ENCODE measurements at places on chromosomes 12 and 14.

DNA sequence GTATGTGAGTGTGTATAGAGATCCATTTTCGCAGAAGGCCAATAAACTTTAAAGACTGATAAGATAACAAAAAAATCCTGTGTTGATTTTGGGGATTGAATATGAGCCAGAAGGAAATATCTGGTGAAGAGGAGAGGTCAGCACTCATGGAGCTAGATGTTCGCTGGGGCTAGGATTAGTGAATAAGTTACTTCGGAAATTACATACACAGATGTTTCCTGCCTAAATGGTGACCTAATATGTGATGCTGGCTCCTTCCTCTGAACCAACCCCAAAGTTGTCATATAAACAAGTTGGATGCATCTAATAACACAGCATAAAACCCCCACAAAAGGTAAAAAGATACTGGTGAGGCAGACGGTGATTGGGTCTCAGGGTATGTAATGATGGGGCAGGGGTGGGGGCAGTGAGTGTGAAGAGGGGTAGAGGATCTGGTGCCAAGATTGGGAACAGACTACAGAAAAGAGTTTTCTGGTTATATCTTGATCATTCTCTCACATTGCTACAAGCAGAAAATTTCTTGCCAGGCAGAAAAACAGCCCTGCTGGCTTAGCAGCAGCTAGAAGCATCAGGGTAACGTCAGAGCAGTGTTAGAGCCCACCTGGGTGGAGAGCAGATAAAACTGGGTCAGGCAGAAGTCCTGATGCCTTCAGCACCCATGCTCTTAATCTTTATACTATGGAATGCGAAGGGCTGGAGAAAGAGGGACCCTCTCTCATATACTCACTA is 140.4 kb upstream of the GZMB start:
- no peak for DNase-seq

- DNase-seq = no peak
These were observed 155.5 kb downstream of the DACT1 start for GRCh38 chr14:58793131-58793740.

DNA sequence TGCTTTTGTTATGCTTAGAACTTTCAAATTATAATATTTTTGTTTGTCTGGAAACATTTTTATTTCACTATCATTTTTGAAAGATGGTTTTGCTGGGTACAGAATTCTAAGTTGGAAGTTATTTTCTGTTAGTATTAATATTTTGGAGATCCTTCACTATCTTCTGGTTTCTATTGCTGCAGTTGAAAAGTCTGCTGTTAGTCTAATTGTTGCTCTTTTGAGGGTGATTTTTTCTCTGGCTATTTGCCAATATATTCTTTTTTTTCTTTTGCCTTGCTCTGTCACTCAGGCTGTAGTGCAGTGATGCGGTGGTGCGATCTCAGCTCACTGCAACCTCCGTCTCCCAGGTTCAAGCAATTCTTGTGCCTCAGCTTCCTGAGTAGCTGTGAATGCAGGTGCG is 28.2 kb upstream of the ARID2 start:
- DNase-seq = no peak

DNA sequence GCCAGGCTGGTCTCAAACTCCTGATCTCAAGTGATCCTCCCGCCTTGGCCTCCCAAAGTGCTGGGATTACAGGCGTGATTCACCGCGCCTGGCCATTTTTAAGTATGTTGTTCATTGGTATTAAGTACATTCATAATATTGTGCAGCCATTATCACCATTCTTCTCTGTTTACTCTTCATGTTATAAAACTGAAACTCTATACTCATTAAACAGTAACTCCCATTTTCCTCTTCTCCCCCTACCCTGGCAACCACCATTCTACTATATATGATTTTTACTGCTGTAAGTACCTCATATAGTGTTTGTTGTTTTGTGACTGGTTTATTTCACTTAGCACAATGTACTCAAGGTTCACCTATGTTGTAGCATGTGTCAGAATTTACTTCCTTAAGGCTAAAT is 23.1 kb downstream of the METAP2 start:
- no peak for DNase-seq

- no peak for DNase-seq
These were observed 19.5 kb upstream of the LRRC10 start for GRCh38 chr12:69630191-69630590.

GRCh38 chr14:56057071-56057741 is 61.0 kb upstream of the PELI2 start:
- DNase-seq = no peak

- DNase-seq = no peak
These were observed 67.8 kb upstream of the TMCC3 start for GRCh38 chr12:94718114-94718513.

- DNase-seq = no peak
These were observed 242.7 kb downstream of the VRK1 start for GRCh38 chr14:97039717-97040363.

GRCh38 chr12:118359541-118359915 is 13.2 kb downstream of the TAOK3 start:
- DNase-seq = no peak

- no peak for DNase-seq
These were observed 99.2 kb downstream of the PHETA1 start for GRCh38 chr12:111269718-111270117.

DNA sequence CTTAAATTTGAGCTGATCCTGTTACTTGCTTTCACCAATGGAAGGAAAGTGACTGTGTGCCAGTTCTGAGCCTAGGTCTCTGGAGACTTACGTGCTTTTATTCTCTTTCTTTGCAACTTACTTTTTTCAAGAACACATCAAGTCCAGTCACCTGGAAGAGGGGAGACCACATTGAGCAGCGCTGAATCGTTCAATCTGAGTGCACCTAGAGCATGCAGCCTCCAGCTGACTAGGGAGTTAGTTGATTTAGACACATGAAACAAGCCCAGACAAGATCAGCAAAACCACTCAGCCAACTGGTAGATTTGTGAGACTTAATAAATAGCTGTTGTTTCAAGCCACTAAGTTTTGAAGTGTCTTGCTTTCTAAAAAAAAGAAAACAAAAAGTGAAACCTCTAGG is 1014.8 kb upstream of the FBXO33 start:
- DNase-seq = no peak

- no peak for DNase-seq
These were observed 379.3 kb downstream of the NAV3 start for GRCh38 chr12:78209846-78210505.

DNA sequence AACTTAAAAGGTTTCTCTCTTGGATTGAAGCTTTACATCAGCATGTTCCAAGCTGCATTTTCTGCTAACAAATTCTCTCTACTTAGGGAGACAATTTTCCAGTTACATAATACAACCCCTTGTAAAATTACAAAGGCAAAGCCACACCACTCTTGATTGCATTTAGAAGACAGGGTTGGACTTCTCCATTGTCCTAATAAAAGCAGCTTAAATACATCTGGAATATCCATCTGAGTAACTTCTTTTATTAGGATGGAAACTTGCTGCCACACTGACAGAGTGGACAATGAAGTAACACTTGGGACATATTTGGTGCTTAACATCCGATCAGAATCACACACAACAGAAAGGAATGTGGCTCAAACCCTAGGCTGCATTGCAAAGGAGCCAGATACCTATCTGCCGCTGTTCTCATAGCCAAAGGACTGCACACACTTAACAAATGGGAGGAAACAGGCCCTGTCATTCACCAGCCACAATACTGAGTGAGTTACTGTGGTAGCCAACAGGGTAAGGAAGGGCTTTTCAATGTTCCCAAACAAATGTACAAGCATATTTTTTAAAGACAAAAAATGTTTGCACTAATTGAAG is 157.2 kb downstream of the PAX9 start:
- no peak for DNase-seq

DNA sequence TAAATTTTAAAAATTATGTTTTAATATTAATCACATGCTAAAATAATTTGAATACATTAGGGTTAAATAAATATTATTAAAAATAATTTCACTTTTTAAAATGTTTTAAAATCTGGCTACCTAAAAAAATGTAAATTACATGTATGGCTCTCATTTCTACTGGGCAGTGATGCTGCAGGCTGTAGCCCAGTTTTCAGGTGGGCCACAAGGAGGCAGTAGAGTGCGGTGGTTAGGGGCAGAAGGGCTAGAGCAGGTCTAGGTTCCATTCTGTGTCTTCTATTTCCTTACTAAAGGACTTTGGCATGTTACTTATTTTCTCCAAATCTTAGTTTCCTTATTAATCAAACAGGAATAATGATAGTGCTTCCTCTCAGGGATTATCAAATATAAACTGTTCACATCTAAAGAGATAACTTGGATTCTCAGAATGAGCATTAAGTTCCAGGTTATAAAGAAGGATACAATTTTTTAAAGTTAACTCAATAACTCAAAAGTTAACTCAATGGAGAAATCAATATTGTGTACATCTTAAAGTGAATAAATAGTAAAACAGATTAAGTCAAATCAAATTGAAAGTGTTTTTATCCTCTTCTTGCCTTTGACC is 54.9 kb upstream of the OVCH1 start:
- DNase-seq = peak; percentile 76

GRCh38 chr12:132129007-132129406 is 15.1 kb downstream of the DDX51 start:
- DNase-seq = no peak

DNA sequence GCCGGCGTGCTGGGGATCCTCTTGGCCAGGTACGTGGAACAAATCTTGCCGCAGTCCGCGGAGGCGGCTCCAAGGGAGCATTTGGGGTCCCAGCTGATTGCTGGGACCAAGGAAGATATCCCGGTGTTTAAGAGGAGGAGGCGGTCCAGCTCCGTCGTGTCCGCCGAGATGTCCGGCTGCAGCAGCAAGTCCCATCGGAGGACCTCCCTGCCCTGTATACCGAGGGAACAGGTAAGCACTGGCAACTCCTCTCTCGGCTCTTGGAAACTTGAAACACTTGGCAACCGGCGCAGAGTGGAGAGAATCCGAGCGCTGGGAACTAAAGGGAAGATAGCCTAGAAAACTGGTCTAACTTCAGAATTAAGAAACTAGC is 1.7 kb downstream of the PDE3A start:
- DNase-seq = peak; percentile 1

- DNase-seq = no peak
These were observed 8.1 kb upstream of the STX2 start for GRCh38 chr12:130847112-130847511.

GRCh38 chr12:79587368-79587767 is 103.4 kb downstream of the PAWR start:
- DNase-seq = no peak

DNA sequence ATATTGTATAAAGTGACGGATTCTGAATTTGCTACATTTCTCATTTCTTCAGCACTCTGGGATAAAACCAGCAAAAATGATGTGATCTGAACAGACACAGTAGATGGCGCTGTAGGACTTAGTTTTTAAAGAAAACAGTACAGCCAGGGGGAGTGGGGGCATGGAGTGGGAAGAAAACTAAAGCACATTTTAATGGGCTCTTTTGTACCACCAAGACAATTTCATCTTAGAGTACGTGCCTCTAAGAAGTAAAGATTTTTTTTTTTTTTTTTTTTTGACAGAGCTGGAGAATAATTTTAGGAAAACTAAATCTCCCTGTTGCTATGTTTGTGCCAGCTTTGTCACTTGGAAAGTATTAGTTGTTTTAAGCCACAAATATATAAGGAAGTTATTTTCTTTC is 124.4 kb downstream of the RAD51B start:
- DNase-seq = peak; percentile 73

GRCh38 chr12:45745861-45746277 is 16.4 kb downstream of the ARID2 start:
- no peak for DNase-seq

- no peak for DNase-seq
These were observed 666.5 kb downstream of the FLRT2 start for GRCh38 chr14:86196471-86196870.

DNA sequence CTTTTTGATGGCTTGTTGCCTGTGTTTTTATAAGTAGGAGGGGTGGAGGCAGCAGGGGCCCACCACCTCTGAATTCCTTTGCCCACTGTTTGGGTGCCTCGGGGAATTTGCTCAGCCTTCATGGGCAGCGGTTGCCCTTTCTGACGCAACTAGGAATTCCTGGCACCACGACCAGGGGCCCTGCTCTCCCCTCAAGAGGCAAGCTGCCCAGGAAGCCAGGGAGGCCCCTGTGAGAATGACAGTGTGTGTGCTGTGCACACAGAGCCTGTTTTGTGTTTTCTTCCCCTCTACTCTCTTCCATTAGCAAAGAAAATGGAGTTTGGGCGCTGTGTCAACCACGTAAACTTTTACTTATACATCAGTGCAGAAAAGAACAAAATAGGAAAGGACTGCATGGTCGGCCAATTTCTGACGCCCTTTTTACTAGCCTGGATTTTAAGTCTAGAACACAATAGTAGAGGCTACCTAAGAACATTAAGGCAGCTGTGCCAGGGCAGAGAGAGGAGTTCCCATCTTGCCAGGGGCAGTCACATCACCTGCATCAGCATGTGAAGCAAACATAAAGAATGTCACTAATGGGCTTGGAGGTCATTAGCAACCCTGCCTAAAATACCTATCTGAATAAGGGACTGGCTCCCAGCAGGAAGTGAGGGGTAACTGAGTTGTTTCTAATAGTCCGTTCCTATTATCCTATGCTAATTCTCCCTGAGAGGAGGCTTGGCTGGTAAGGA is 17.9 kb upstream of the PTGR2 start:
- peak; percentile 14 for DNase-seq

GRCh38 chr14:23043754-23044153 is 1.7 kb downstream of the PSMB11 start:
- DNase-seq = no peak

DNA sequence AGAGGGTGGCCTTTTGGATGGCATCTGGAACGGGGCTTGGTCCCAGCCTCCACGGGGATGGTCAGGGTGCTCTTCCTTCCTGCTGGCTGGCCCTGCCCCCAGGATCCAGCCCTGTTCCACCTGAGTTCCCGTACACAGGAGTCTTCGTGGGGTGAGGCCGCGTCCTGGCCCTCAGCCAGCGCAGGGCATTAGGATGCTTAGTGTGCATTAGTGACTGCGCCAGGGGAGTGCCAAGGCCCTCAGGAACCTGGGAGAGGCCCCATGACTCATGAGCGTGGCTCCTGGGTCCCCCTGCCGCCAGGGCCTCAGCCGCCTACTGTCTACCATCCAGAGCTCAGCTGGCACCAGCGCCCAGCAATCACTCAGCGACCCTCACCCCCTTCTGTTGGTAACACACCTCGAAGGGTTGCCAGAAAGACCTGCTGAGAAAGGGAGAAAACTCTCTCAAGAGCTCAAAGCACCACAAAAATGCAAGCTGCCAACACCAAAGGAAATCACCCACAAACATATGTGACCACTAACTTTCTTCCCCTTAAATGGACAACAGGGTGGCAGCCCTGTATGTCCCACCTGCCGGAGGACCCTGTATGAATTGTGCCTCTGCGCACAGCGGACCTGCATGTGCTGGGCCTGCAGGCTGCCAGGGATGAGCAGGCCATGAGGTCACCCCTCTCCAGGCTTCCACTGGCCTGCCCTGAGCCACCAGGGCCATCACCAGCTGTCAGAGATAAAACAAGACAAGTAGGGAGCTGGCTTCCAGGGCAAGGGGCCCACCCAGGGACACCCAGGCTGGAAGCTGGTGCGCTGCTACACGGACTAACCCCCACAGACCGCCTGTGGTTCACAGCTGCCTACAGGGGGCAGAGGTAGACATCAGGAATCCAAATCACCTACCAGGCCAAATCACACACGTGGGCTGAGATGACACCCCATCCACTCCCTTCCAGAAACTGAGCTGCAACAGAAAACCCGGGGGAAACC is 28.7 kb downstream of the CCDC85C start:
- DNase-seq = no peak

- no peak for DNase-seq
These were observed 168.2 kb downstream of the ACSS3 start for GRCh38 chr12:81245907-81246570.

- no peak for DNase-seq
These were observed 30.7 kb downstream of the MAP4K5 start for GRCh38 chr14:50501642-50502041.

Measured in neural crest cell (in vitro differentiated cells).